Pons (tissue), 1 donor: ENCODE measurements at places on chromosomes 13 and 19.

DNA sequence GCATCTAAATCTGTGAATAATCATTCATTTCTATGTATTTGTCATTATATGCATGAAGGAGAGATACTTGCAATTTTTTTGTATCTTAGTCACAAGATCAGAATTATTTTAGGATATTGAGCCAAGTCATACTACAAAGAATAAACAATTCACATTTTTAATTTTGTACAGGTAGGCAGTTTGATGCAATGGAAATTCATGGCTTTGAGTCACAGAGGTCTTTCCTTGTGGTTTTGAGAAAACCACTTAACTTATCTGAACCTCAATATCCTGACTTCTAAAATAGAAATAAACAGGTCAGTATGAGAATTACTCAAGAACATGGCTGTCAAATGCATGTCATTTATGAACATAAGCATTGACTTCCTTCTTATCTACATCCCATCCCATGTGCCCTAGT lies 221.4 kb upstream of the SLC10A2 start:
- no peak for DNase-seq

- DNase-seq: no peak
These were observed 96.6 kb upstream of the LSM14A start for GRCh38 chr19:34075661-34076091.

DNA sequence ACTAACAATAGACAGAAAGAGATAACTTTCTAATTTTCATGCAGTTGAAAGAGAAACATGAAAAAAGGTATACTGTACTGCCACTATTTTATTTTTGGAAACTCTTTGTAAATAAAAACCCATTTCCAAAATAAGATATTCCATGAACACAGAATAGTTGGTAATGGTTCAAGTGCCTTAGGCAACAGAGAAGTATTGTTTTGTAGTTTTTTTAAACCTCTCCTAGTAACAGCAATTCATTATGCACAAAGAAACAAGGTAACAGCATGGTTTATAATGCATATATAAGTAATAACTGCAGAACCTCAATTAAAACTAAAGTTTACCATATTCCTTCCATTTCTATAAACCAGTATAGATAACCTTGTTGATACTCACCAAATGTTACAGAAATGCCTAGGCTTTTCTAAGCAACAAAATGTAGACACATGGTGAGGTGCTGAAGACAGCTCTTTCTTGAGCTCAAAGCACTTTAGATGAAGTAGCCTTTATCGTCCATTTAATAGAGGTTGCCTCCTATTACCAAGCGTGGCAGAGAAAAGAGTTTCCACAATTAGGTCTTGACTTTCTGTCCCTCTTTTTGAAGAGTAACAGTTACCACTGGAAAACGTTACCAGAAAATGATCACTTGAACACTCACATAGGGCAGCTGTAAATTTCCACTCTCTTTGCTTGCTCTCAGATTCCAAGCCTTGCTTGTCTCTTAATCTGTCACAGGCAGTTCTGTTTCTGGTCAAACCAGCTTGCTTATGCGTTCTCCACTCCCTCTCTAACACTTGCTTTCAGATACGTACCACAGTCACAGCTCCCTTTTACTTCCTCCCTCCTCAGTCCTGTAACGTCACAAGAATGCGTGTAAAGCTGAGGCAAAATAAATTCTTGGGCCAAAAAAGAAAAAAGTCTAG lies 42.9 kb downstream of the CAB39L start:
- DNase-seq: peak; percentile 87

GRCh38 chr13:94968757-94969086 lies 256.4 kb upstream of the SOX21 start:
- DNase-seq: no peak

DNA sequence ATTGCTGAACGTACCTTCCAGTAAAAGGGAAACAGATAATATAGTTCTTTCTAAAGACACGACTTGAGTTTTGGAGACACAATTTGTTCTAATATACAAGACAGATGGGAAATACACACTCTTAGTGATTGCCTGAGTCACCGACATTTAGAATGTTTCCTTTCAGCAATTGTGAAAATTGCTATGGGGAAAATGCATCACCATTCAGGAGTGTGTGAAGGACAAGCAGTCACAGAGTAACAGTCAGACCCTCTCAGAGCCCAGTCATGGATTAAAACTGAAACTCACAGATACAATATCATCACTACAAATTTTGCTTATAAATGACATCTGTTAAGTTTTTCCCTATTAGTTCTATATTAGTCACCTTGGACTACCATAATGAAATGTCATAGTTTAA lies 286.1 kb downstream of the SPRY2 start:
- no peak for DNase-seq

DNA sequence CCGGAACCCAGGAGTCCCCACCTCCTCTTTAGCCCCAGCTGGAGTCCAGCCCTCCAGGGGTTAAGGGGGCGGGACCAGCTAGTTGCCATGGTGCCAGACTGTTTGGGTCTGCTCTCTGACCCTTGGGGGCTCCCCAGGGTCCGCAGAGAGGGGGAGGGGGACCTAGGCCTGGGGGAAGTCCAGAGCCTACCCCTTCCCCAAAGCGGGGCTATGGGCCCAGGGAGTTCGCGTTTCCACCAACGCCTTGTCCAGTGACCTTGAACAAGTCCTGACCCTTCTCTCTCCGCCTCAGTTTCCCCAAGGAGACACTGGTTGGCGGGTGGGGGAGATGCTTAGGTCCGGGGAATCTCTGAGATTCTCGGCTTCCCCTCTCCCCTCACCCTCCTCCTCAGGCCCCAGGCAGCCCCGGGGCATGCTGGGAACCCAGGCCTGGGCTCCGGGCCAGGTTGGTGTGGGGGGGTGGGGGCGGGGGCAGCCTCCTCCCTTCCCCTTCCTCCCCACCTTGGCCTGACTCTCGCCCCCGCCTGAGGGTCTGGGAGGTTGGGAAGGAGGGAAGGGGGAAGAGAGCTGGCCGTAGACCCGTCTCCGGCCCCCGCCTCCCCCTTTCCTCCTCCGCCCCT lies 2.6 kb upstream of the SPACA6 start:
- DNase-seq: peak; percentile 66

DNA sequence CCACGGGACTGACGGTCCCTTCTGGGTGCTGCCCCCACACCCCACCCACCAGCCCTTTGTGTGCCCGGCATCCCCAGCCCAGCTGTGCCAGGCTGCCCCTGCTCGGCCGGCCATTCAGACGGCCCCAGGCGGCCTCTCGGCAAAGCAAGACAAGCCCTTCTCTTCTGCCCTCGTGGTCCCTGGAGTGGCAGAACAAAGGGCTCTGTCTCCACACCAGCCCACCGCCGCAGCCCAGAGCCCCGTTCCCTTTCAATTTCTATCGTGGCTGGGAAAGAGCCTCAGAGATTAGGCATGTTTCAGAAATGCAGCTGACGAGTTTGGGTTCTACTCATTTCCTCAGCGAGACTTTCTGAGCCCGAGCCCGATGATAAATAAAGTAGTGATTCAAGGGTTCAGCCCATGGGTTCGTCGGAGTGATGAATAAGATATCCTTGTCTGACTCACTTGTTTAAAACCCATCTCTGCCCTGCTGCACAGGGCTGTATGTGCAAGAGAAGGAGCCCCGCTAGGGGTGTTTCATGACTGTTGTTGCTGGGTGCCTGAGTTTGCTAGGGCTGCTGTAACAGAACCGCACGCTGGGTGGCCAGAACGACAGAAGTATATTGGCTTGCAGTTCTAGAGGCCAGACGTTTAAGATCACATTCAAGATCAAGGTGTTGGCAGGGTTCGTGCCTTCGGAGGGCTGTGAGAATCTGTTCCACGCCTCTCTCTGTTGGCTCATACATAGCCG lies 4.3 kb downstream of the MYO9B start:
- DNase-seq: peak; percentile 92

GRCh38 chr13:99352351-99353245 lies 45.4 kb upstream of the GPR183 start:
- no peak for DNase-seq

GRCh38 chr13:66069570-66069969 lies 1160.6 kb downstream of the PCDH9 start:
- peak; percentile 10 for DNase-seq

- no peak for DNase-seq
These were observed 18.0 kb upstream of the CD70 start for GRCh38 chr19:6608940-6609339.

- peak; percentile 11 for DNase-seq
These were observed 3.9 kb downstream of the OSCAR start for GRCh38 chr19:54096617-54097106.

- DNase-seq: no peak
These were observed 1187.0 kb upstream of the SLC10A2 start for GRCh38 chr13:104253063-104253680.

DNA sequence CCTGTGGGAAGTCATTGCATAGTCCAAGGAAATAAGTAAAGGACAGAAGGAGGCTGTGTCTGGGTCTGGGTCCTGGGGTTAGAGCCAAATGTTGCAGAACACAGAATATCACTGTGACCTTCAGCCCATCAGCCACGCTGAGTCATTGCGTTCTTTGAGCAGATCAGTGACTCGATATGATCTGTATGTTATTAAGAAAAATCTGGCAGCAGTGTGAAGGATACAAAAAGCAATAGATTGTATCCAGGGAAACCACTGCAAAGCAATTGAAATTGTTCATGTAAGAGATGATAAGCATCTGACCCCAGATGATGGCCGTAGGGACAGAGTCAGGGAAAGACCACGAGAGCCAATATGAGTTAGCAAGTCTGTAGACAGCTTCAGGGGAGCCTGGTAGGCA lies 1575.1 kb upstream of the SLC10A2 start:
- DNase-seq: no peak
